Kidney tubule cell (primary cell): ENCODE measurements at places on chromosomes 12 and 14.

GRCh38 chr14:105865266-105865903 lies 339.0 kb downstream of the TMEM121 start:
- DNase-seq, result no peak

GRCh38 chr12:9122091-9122609 lies 6.4 kb upstream of the A2M start:
- DNase-seq, result no peak

DNA sequence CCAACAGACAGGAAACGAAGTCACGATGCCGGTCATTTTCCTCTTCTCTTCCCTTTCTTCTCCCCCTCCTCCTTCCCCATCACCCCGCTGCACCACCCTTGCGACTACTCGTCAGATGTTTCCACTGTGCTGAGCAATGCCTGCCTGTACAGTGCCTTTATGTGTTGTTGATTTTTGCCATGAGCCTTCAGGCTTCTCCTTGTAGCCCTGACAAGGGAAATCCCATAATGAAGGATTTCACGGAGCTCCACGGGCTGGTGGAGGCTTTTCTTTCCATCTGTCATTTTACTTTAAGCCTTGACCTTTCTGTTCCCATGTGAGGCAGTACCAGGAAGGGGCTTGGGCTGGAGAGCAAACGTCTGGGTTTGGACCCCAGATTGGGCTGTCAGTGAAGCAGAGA lies 28.7 kb upstream of the CCND2 start:
- DNase-seq, result no peak

GRCh38 chr12:116881325-116881876 lies at the start of gene HRK:
Gene HRK (minus strand): TSS chr12:116881441. CDS start chr12:116881307, 134 bp downstream.
- no peak for DNase-seq

- DNase-seq, result no peak
These were observed at the start of gene RFX4 for GRCh38 chr12:106582641-106583230. Gene RFX4 (plus strand): TSS chr12:106583004. CDS start chr12:106583321, 317 bp downstream.
